Left cardiac atrium (tissue), 4 donors: ENCODE measurements at places on chromosomes 11 and 22.

DNA sequence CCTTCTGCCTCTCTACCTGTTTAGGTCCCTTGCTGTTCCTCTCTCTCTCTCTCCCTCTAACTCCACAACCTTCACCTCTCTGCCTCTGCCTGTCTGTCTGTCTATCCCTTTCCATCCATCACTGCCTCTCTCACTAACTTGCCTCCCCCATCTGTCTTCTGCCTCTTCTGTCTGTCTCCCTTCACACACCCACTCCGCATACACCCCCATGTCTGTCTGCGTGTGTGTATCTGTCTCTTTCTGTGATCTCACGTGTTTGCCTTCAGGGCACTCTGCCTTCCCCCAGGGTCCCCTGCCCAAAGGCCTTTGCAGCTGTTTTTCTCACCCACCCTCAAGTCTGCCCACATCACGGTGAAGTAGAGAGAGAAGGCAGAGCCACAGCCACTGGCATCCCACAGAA lies 7.9 kb downstream of the RTN4RL2 start:
- no peak for DNase-seq

DNA sequence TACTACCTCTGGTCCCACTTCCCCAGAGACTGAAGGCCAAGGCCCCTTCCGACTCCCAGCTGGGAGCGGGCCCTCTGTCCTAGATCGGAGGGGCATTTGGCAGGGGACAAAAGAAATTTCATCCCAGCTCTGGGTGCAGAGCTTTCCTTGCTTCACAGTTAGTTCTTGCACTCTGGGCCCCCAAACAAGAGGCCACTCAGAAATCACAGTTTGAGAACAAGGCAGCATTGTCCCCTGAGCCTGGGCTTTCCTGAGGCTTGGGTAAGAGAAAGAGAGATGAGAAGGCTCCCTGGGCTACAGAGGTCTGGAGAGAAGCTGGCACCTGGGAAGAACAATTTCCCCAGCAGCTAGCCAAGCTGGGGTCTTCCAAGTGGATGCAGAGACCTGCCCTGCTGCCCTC lies 71.8 kb upstream of the NCAM1 start:
- no peak for DNase-seq

GRCh38 chr22:39239561-39240423 lies 5.0 kb downstream of the PDGFB start:
- no peak for DNase-seq

DNA sequence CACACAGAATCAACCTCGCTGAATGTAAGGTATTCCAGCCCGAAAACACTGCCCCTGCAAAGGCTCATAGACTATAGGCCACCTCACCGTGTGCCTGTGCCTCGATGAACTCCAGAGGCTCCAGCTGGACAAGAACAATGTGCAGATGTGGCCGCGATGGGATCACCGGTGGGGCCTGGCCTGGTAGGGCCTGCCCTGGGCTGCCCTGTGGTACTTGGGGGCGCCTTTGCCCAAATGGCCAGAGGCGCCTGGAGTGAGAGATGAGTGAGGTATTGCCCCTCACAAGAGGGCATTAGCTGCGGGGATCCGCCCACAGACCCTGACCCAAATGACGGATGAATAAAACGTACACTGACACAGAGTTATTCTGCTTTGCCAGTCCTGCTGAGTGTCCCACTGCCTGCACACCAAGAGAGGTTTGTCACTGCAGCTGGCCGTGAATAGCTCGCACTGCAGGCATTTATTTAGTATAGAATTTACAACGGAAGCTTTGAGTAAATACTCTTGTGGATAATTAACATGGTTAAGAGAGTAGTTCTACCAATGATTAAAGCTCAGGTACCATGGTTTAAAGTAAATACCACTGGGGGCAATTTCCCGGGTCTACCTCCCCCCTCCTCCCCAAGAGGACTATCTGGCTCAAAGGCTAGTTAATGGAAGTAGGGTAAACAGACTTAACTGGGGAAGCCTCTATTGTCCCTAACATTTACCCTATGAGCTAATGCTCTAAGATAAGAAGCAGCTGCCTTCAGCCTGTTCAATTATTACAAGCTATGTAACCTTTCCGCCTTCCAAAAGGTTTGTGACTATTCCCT lies 101.1 kb upstream of the IGLL5 start:
- no peak for DNase-seq

GRCh38 chr11:78922859-78923625 lies 348.4 kb upstream of the NARS2 start:
- no peak for DNase-seq
